BE2C (cell line): ENCODE measurements at places on chromosomes 3 and 15.

- DNase-seq = no peak
Observed at GRCh38 chr15:43209059-43209824, 11.6 kb downstream of the EPB42 start.

DNA sequence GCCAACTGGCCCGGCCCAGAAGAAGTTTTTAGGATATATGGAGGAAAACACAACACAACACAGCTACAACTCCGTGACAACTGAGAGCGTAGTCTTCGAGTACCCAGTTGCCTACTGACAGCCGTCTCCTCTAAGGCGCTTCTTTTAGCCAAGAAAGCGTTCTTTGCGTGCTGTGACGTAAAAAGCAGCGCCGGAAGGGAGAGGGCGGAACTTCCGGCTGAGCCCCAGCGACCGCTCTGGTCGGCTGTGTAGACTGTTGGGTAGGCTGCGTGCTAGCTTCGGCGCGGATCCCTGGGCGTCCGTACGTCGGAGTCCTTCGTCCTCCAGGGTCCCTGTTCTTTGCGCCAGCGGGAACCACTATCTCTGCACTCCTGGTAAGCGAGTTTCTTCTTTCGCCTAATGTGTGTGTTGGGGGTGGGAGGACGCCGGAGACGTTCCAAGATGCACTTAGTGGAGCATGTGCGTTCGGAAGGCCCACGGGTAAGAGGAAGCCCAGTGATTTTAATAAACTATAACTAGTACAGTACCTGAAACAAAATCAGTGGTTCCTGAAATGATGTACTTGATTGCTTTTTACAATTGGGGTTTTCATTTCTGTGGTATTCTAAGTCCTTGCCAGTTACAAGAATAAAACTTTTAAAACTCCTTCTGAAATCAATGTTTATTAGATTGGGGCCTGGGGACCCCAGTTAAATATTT is at the start of gene TRMT10C:
Gene TRMT10C, plus strand, starts transcription at position 239 of the 699 bp plus-strand sequence. CDS start 2,914 bp downstream, outside the sequence.
- peak; percentile 91 for DNase-seq

GRCh38 chr3:16439163-16439847 is 74.2 kb downstream of the RFTN1 start:
- no peak for DNase-seq

DNA sequence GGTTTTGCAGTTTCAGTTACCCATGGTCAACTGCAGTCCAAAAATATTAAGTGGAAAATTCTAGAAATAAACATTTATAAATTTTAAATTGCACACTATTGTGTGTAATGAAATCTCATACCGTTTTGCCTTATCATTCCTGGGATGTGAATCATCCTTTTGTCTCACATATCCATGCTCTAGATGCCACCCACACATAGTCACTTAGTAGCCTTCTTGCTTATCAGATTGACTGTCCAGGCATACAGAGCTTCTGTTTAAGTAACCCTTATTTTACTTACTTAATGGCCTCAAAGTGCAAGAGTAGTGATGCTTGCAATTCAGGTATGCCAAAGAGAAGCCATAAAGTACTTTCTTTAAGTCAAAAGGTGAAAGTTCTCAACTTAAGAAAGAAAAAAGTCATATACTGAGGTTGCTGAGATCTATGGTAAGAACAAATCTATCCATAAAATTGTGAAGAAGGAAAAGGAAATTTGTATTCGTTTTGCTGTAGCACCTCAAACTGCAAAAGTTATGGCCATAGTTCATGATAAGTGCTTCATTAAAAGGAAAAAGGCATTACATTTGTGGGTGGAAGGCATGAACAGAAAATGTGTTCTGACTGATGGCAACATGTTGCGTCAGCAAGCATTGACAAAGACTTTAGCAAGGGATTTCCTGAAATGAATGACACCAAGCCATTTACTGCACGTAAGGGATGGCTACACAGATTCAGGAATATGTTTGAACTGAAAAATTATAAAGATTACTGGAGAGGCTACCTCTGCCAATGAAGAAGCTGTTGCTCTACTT is 43.8 kb downstream of the SPATA16 start:
- no peak for DNase-seq

DNA sequence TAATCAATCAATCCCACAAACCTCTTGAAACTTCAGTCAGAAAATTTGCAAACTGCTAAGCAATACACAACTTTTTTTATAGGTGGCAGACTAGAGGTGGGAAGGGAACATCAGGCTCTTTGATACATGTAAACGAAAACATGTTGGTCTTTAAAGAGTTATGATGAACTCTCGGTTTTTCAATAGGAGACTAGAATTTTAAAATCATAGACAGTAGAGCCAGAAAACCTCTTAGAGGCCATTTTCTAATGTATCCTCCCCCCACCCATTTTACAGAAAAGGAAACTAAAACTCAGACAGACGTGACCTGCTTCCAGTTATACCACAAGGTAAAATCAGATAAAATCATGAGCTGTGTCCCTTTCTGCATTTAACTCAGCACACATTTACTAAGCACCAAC is 179.1 kb upstream of the LPP start:
- DNase-seq = no peak

DNA sequence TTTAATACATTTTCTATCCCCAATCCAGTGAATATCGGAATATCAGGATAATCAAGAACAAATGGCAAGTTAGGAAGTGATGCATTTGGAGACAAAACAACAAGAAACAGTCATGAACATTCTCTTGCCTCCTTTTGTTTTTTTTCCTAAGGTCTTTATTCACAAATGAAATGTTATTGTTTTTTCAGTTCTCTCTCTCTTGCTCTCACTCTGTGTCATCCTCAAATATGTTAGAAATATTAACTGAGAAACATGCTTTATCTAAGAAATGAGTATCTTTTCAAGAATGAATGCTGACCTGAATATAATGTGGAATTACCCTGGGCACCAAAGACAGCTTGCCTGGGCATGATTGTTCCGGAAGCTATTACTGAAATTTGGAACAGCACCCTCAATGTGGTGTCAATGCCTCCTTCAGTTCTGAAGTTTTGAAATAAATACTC is 51.3 kb downstream of the RBMS3 start:
- no peak for DNase-seq

DNA sequence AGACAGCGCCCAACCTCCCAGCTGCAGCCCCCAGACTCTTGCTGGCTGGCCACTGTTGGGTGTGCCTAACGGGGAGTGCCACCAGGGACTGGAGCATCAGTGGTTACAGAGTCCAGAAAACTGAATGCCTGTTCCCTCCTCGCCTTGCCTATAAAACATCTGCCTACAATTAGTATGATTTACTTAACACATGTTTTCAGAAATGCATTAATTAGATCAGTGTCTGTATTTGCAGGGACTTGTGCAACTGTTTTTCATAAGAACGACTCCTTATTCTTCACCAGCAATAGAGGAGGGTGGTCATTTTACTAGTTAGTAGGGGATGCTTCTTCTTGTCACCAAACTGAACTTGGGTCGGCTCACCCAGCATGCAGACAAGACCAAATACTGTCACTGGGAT is 248.7 kb downstream of the GABRG3 start:
- no peak for DNase-seq

GRCh38 chr3:115512565-115513415 is 110.5 kb upstream of the GAP43 start:
- peak; percentile 71 for DNase-seq

DNA sequence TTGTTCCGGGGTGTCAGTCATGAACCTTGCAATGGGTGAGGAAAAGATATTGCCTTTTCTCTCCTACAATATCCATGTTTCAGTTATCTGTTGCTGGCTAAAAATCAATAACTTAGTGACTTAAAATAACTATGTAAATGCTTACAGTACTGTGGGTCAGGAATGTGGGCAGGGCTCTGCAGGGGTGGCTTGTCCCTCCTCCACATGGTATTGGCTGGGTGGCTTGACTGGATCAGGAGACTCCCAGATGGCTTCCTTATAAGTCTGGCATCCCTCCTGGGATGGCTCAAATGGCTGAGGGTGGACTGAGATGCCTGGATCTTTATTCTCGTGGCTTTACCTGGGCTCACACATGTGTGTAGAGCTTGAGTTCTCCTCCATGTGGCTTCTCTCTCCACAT is 47.5 kb downstream of the GTPBP8 start:
- DNase-seq = no peak

GRCh38 chr3:168738527-168739325 is 643.0 kb upstream of the GOLIM4 start:
- no peak for DNase-seq

- peak; percentile 27 for DNase-seq
Observed at GRCh38 chr15:35912196-35912595, 366.2 kb upstream of the DPH6 start.
